ENCODE measurements at places on chromosomes 11 and 22. TPM values are rescaled to one million over a fixed set of nuclear protein-coding genes. Genes with fewer than 3 reads are reported as not detected.

Gene AGBL2
- 7.8 TPM for total RNA-seq

Gene IL10RA
- 210 TPM for total RNA-seq

Gene OR51A7
- total RNA-seq = not detected

Gene SLC22A6
- total RNA-seq = not detected

Gene DEPDC7
- total RNA-seq = 1.2 TPM

Gene MS4A7
- not detected for total RNA-seq

Gene FOSL1
- 2.3 TPM for total RNA-seq

Gene H19
- not detected for total RNA-seq

Gene CERK
- total RNA-seq = 65.6 TPM

Gene TSSC4
- 45.3 TPM for total RNA-seq

Gene PAX6
- total RNA-seq = not detected

Gene MUC15
- not detected for total RNA-seq

Gene APOL1
- 37.4 TPM for total RNA-seq

Gene B3GAT1
- 0.31 TPM for total RNA-seq

Gene MEI1
- total RNA-seq = 48.1 TPM

Gene RTN4RL2
- total RNA-seq = 0.47 TPM

Gene GLYATL1
- not detected for total RNA-seq

Gene CEP126
- total RNA-seq = 0.37 TPM

Gene DTX4
- total RNA-seq = 0.18 TPM

Gene THRSP
- not detected for total RNA-seq

Gene CFAP300
- not detected for total RNA-seq

Gene SLC22A25
- total RNA-seq = not detected

Gene KRTAP5-10
- not detected for total RNA-seq

Gene CABP2
- not detected for total RNA-seq
